ENCODE measurements at places on chromosomes 2 and 18.

GRCh38 chr2:72988726-72989273 lies 71.5 kb downstream of the EMX1 start:
- H3K36me3 ChIP-seq = no peaks in the 10 kb centered on the region
- no peak overlapping the region for H3K27ac ChIP-seq
- no peaks in the 10 kb centered on the region for H3K4me1 ChIP-seq
- DNase-seq = no peak
- H3K27me3 ChIP-seq = no peaks in the 10 kb centered on the region

DNA sequence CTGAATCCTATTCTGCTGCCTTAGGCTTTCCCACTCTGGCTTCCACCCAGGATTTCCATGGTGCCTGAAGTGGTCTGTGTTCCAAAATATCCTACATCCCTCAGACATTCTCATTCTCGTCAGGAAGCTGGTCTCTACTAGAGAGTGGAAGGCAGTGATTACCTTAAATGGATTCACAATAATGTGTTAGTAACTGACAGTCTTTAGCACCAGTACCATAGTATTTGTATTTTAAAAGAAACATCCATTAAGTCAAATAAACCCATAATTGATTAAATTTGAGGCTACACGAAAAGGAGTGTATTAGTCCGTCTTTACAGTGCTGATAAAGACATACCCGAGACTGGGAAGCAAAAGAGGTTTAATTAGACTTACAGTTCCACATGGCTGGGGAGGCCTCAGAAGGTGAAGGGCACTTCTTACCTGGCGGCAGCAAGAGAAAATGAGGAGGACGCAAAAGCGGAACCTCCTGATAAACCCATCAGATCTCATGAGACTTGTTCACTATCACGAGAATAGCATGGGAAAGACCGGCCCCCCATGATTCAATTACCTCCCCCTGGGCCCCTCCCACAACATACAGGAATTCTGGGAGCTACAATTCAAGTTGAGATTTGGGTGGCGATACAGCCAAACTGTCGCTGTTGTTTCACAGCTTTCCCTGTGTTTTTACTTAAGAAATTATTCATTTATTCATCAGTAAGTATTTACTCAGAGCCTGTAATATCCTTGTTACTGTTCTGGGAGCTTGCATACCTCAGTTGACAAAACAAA lies 306.5 kb downstream of the STK39 start:
- H3K4me1 ChIP-seq = no peaks in the 10 kb centered on the region
- no peak for DNase-seq
- H3K27ac ChIP-seq = no peak overlapping the region

GRCh38 chr18:5632041-5632440 lies 88.2 kb upstream of the EPB41L3 start:
- no peaks in the 10 kb centered on the region for H3K4me1 ChIP-seq
- no peaks in the 10 kb centered on the region for H3K36me3 ChIP-seq
- H3K4me3 ChIP-seq = no peak overlapping the region
- no peak overlapping the region for H3K27ac ChIP-seq
- H3K27me3 ChIP-seq = no peaks in the 10 kb centered on the region

DNA sequence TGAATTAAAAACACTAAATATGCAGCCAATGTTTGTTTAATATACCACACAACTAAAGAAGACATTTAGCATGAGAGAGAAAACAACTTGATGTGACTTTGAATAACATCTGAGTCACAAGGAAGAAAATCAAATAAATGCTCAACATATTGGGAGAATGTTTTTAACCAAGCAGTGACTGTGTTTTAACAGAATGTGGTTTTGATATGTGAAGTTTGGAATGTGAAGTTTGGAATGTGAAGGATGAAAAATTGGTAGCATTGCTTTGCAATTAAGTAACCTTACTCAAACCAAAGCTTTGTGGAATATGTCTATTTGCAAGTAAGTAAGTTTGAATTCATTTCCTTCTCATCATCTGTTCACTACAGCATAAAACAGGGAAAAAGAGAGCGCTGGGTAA lies 128.2 kb upstream of the DNAJC10 start:
- no peak for DNase-seq
- H3K4me1 ChIP-seq = no peaks in the 10 kb centered on the region
- H3K36me3 ChIP-seq = no peaks in the 10 kb centered on the region
- H3K27me3 ChIP-seq = no peaks in the 10 kb centered on the region
- no peak overlapping the region for H3K4me3 ChIP-seq

GRCh38 chr2:128746356-128746755 lies 427.7 kb upstream of the HS6ST1 start:
- H3K4me3 ChIP-seq = no peak overlapping the region
- DNase-seq = no peak
- H3K4me1 ChIP-seq = peaks cover 11% of the 10 kb centered on the region
- no peaks in the 10 kb centered on the region for H3K27me3 ChIP-seq

- H3K36me3 ChIP-seq = no peaks in the 10 kb centered on the region
- H3K4me3 ChIP-seq = no peak overlapping the region
- no peaks in the 10 kb centered on the region for H3K4me1 ChIP-seq
- H3K27ac ChIP-seq = no peak overlapping the region
Measured at GRCh38 chr2:22487541-22487940, 897.4 kb upstream of the KLHL29 start.

DNA sequence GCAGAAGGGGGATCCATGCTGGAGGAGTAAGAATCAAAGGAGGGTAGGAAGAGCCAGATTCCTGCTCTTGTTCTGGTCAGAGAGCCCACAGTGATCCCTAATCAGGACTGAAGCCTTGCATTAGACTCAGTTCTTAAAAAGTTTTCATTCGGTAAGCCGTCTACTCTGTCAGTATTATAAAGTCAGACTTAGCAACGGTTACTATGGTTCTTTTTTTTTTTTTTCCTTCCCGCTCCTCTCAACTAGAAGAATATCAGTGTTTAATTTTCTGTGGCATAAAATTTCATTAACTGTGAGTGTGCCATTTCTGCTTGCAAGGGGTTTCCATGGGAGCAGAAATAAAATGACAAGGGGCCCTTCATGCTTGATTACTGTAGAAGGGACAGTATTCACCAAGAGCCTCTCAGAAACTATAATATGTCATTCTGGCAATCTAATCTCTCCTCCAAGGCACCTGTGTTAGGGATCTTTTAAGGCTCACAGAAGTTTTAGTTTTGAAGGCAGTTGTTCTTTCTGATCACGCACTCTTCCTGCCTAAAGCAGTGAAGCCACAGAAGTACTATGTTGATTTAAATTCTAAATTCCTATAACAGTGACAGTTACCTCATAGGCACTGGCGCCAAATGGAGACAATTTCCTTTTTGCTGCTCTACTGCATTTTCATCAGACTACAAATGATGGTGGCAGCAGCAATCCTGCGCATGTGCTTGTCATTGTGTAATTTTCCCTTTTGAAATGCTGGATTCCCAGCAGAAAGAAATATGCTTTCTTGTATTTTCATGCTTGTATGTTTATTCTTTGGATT lies 57.0 kb downstream of the OSBPL6 start:
- DNase-seq = no peak
- H3K4me3 ChIP-seq = no peak overlapping the region
- no peaks in the 10 kb centered on the region for H3K4me1 ChIP-seq
- no peaks in the 10 kb centered on the region for H3K36me3 ChIP-seq
- no peak overlapping the region for H3K27ac ChIP-seq

DNA sequence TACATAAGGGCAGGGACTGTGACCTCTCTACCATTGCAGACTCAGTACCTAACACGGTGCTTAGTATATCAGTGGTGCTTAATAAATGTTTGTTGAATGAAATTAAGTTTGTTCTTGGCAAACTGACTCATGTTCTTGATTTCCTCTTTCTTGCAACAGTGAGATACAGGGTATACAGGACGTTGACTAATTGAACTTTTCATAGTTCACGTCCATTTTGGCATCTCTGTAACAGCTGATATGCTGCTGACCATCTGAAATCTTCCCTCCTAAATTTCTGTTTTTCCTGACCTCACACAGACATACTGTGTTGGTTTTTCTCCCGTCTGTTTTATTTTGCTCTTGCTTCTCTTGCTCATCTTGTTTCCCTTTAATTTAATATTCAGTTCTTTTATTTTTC lies 44.2 kb downstream of the LHCGR start:
- H3K36me3 ChIP-seq = no peaks in the 10 kb centered on the region
- no peaks in the 10 kb centered on the region for H3K27me3 ChIP-seq
- no peak overlapping the region for H3K27ac ChIP-seq
- H3K4me3 ChIP-seq = no peak overlapping the region
- H3K4me1 ChIP-seq = no peaks in the 10 kb centered on the region

DNA sequence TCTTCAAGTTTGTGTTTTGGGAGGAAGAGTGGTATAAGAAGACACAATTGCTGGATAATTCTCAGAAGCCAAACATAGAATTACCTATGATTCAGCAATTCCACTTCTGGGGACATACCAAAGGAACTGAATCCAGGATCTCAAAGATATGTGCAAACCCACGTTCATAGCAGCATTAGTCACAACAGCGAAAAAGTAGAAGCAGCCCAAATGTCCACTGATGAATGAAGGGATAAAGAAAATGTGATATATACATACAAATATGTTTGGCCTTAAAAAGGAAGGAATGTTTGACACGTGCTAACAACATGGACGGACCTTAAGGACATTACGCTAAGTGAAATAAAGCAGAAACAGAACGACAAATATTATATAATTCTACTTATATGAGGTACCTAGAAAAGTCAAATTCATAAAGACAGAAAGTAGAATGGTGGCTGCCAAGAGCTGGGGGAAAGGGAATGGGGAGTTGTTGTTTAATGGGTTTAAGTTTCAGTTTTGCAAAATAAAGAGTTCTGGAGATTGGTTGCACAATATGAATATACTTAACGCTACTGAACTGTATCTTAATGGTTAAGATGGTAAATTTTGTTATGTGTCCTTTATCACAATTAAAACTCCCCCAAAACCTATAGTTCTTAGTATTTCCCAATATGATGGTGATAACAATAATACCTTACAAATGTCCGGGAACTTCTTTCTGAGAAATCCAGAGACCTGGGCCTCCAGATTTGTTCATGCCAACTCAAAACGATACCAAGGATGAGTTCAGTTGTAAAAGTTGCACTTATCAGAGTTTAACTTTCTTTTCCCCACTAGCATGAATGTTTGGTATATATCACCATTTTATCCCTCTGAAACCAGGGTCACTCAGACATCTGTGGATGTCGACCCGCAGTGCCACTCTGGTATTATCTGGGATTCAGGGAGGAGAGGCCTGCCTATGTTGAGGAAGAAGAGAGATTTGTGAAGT lies 33.7 kb upstream of the WIPF1 start:
- peak overlapping the region; percentile 70 for H3K4me3 ChIP-seq
- H3K27me3 ChIP-seq = no peaks in the 10 kb centered on the region
- peaks cover 98% of the 10 kb centered on the region for H3K4me1 ChIP-seq
- no peak for DNase-seq

DNA sequence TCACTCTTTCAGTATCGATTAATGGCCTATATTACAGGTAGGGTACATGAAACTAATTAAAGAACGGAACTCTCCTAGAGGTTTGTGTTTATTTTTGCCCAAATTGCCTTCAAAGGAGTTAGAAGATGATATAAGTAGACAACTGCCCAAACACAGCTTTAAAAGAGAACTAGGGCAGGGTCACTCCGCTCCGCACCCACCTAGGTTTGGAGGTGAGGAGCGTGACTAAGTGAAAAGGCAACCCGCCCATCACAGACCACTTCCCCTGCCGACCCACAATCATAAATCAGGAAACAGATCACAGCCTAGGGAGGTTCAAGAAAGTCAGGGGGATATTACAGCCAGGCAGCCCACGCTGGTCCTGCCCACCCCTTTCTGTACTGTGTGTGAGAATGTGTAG lies 166.7 kb downstream of the C1D start:
- H3K4me3 ChIP-seq = no peak overlapping the region
- H3K27ac ChIP-seq = no peak overlapping the region
- H3K36me3 ChIP-seq = no peaks in the 10 kb centered on the region
- peaks cover 14% of the 10 kb centered on the region for H3K4me1 ChIP-seq
- H3K27me3 ChIP-seq = peaks cover 2% of the 10 kb centered on the region

GRCh38 chr2:203744091-203744490 lies 37.7 kb downstream of the CD28 start:
- no peak for DNase-seq
- H3K4me1 ChIP-seq = no peaks in the 10 kb centered on the region

DNA sequence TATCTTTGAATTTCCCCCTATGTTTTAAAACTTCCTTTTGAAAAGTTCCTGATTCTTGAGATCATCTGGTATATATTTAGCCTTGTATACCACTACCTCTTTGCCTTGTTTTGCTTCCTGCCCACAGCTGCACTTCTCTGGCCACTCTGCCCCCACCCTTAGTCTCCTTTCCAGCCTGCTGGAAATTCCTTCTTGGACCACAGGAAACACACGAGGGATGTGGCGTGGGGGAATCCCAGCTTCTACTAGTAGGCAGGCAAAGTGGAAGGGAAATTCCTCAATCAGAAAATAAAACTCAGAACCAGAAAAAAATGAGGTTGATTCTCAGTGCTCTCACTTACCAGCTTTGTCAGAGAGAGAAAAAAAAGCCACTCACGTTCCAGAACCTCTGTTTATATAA lies 13.4 kb downstream of the IL18RAP start:
- H3K36me3 ChIP-seq = no peaks in the 10 kb centered on the region
- H3K27me3 ChIP-seq = 0 out of 2 replicates have a peak, but pooled peaks cover 3% of the 10 kb centered on the region
- H3K4me1 ChIP-seq = no peaks in the 10 kb centered on the region
- DNase-seq = no peak

DNA sequence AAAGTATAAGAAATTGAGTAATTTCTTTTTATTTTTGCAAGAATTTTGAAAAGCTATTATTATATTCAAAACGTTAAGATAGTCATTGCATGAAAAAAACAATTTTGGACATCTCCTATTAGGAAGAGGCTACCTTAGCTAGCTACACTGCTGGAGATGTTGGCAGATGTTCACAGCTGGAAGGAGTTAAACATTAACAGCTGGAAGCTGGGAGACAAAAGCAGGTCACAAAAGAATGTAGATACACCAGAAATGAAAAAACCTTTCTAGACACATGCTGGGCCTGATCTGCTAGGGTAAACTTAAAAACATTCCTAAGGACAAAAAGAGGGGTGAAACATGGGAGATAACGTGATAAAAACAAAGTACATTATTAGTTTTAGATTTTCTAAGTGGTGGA lies 84.4 kb downstream of the SESTD1 start:
- H3K4me1 ChIP-seq = no peaks in the 10 kb centered on the region
- no peaks in the 10 kb centered on the region for H3K27me3 ChIP-seq
- no peak overlapping the region for H3K27ac ChIP-seq
- H3K4me3 ChIP-seq = no peak overlapping the region
- no peak for DNase-seq

GRCh38 chr18:8871489-8871888 lies 166.1 kb downstream of the MTCL1 start:
- no peaks in the 10 kb centered on the region for H3K27me3 ChIP-seq
- H3K4me3 ChIP-seq = no peak overlapping the region
- no peak for DNase-seq
- H3K4me1 ChIP-seq = no peaks in the 10 kb centered on the region
- no peak overlapping the region for H3K27ac ChIP-seq
- no peaks in the 10 kb centered on the region for H3K36me3 ChIP-seq

GRCh38 chr2:68837164-68837860 lies 33.9 kb downstream of the BMP10 start:
- DNase-seq = peak; percentile 95
- no peaks in the 10 kb centered on the region for H3K27me3 ChIP-seq
- no peaks in the 10 kb centered on the region for H3K36me3 ChIP-seq
- H3K4me1 ChIP-seq = peaks cover 58% of the 10 kb centered on the region

GRCh38 chr2:227592694-227593387 lies 5.9 kb upstream of the SCYGR2 start:
- no peak overlapping the region for H3K27ac ChIP-seq
- no peak overlapping the region for H3K4me3 ChIP-seq
- H3K4me1 ChIP-seq = no peaks in the 10 kb centered on the region
- no peaks in the 10 kb centered on the region for H3K27me3 ChIP-seq
- no peak for DNase-seq

GRCh38 chr2:194867328-194867727 lies 789.7 kb upstream of the SLC39A10 start:
- peak; percentile 66 for DNase-seq
- no peaks in the 10 kb centered on the region for H3K4me1 ChIP-seq
- no peaks in the 10 kb centered on the region for H3K36me3 ChIP-seq
